ENCODE measurements at places on chromosomes 6 and 20.

GRCh38 chr6:35794536-35795452 lies 2.3 kb downstream of the CLPS start:
- no peak for DNase-seq

GRCh38 chr6:90646940-90647339 lies 60.1 kb upstream of the MAP3K7 start:
- no peak for DNase-seq

DNA sequence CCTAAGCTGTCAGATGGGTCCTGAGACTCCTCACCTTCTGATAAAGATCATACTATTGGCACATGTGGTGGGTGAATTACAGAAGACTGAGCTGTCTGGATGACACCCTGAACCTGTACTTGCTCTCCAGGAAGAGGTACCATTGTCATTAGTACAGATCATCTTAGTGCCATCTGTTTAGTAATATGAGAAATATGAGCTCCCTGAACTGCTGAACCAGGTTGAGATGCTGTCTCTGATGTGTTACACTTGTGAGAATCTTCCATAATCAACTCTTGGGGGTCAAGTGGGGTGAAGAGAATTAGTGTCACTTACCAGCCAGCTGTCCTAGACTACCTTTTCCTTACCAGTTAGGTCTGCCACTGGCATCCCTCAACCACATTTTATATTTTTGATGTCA lies 531.0 kb downstream of the EPHA7 start:
- no peak for DNase-seq

DNA sequence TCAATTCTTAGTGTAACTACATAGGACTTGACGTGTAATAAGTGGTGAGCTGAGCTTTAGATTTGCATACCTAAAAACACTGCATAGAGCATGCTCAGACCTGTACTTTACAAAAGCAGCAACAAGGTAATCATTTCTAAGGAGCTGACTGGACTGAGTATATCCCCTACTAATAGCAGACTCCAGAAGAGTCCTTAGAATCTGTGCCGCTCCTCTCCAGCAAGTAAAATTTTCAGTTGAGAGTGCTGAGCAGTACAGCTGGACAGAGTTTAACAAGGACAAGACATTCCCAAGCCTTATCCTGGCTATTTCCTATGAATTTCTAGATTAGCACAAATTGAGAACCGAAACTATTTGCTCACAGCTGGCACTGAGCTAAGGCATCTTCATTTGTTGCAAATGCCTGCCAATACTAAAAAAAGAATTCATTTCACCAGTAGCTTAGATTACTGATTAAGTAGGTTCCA lies 26.1 kb upstream of the KLHL31 start:
- no peak for DNase-seq

DNA sequence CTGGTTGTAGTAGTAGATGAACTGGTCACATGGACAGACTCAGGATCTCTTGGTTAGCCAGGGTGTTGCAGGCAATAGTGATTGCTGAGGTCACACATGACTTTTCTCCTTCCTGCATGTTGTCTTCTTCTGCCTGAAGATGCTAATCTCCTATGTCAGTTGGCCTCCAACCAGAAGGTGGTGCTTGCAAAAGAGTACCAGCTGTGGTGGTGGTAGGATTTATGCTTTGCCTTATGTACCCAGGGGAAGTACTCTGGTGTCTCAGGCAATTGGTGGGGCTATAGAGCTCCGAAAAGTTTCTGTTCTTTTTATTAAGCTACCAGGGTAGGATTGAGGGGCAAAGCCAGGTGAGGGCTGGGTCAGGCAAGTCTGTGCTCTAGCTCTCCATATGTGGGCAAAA lies 98.5 kb downstream of the CARMIL1 start:
- DNase-seq = no peak

- no peak for DNase-seq
Measured at GRCh38 chr6:80468398-80468797, 361.9 kb downstream of the BCKDHB start.

- DNase-seq = no peak
Measured at GRCh38 chr6:90483116-90483839, 103.6 kb downstream of the MAP3K7 start.

DNA sequence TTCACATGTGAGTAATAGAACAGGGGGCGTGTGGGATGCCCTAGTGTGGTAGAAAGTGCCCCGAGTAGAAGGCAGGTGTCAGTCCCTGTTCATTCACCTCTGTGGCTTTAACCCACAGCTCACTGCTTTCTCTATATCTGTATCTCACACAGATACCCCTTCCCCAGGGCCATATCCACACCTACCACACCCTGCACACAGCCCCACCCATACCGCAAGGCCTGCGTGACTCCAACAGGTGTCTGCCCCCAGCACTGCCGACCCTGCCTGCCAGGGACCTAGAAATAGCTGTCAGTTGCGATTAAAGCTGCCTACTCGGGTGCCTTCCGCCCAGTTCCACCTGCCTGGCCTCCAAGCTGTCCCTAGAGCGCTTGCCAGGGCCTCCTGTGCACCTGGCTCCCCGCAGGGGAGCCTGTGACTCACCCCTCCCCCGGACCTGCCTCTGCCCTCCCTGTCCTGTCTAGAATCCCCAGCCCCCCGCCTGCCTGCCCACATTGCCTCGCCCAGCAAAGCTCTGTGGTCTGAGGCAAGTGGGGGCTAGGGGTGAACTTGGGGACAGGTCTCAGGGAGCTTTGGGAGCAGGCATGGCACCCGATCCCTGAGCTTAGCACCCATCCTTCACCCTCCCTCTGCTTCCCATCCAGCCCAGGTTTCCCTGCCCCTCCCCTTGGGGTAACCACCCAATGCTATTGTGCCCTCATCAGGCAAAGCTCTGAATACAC lies 38.3 kb upstream of the ID1 start:
- no peak for DNase-seq

- DNase-seq = no peak
Measured at GRCh38 chr20:1621316-1621715, 1.5 kb upstream of the SIRPB1 start.

GRCh38 chr6:169967687-169968086 lies 216.3 kb downstream of the ERMARD start:
- DNase-seq = no peak

DNA sequence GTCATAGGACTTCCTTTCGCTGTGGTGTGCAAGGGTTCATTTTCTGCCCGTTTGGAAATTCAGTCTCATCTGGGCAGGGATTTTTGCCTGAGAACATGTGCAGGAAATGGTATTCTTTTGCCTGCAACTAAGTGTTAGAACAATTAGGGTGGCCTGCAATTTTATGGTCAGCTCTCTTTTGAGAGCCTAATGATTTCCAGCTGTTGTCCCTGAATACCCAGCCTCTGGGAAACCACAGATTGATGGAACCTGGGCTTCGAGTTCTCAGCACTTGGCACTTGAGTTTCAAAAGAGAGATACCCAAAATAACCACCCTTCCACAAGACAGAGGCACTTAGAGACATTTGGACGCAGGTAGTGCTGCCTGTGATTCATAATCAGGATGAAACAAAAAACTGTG lies 217.2 kb upstream of the FOXA2 start:
- DNase-seq = no peak

GRCh38 chr6:24822696-24823095 lies 24.0 kb upstream of the ARMH2 start:
- no peak for DNase-seq

- no peak for DNase-seq
Measured at GRCh38 chr6:14026831-14027539, 90.6 kb upstream of the CD83 start.

GRCh38 chr6:137277971-137278637 lies 58.9 kb upstream of the IFNGR1 start:
- DNase-seq = no peak

- DNase-seq = no peak
Measured at GRCh38 chr6:143718472-143718871, 40.7 kb downstream of the PHACTR2 start.

- DNase-seq = no peak
Measured at GRCh38 chr20:13158369-13158768, 62.7 kb upstream of the ISM1 start.

- DNase-seq = no peak
Measured at GRCh38 chr6:38460186-38460585, 179.5 kb downstream of the BTBD9 start.

DNA sequence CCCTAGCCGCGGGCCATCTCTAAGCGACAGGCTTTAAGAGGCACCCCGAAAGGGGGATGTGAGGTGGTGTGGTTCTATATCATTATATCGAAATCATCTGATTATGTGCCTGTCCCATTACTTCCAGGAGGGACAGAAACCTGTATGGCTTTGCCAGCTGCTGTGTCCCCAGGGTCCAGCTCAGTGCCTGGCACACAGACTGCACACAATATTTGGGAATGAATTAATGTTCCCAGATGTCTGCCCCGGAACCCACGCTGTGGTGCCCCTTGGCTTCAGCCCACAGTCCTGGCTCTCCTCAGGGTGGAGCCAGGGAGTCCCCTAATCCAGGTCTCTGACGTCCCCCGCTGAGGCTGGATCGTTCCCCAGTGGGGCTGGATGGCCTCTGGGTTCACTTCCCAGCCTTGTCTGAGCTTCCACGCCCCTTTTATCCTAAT lies 8.9 kb upstream of the AHCY start:
- DNase-seq = no peak

DNA sequence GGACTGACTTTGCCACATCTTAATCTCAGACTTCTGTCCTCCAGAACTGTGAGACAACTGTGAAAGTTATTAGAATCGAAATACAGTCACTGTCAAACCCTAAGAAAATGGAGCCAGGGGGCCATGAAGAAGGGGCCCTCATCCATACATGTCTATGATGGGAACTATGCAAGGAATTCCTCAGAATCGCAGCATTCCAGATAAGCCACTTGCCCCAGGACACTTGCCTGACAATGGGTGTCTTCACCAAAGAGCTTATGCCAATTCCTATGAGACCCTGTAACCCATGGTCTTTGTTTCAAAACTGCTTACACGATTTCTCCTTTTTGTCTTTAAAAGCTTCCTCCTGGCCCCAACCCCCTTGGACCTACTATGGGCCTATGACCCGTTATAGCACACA lies 90.4 kb upstream of the FOXP4 start:
- DNase-seq = no peak

GRCh38 chr6:38234141-38234540 lies 405.6 kb downstream of the BTBD9 start:
- no peak for DNase-seq

GRCh38 chr6:36779227-36779626 lies 60.0 kb downstream of the CPNE5 start:
- DNase-seq = no peak

- DNase-seq = no peak
Measured at GRCh38 chr20:48186447-48186846, 401.2 kb upstream of the SULF2 start.
